ENCODE measurements at places on chromosomes 6 and 20.

- no peak for DNase-seq
These were observed 75.6 kb upstream of the GNRH2 start for GRCh38 chr20:2967841-2968240.

DNA sequence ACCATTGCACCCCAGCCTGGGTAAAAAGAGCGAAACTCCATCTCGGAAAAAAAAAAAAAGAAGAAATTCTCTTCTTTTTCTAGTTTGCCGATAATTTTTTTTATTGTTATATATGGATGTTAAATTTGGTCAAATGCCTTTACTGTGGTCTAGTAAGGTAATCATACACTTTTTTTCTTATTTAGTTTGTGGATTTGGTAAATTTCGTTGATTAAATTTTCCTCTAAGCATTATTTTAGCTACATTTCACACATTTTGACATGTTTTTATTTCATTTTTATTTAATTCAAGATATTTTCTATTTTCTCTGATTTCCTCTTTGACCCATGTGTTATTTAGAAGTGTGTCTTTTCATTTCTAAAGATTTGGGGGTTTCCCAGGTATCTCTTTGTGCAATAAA is 18.0 kb upstream of the ELOVL2 start:
- no peak for DNase-seq

DNA sequence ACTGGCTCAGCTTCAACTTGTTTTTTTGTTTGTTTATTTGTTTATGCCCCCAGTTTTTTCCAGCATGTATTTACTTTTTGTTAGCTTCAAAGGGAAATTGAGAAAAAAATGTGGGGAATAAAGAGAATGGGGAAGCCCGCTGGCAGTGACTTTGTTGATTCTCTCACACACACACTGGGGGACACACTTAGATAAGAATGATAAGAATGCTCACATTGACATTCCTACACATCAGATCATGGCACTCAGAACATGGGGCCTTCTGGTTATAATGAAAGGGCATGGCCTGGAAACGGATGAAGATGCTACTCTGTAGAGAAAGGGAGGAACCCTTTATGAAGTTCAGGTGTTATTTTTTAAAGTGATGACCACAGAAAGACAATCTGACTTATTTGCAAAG is 15.6 kb upstream of the DAAM2 start:
- DNase-seq = no peak

GRCh38 chr6:34746104-34746846 is 11.0 kb upstream of the SNRPC start:
- no peak for DNase-seq

GRCh38 chr6:16684896-16685554 is 76.2 kb downstream of the ATXN1 start:
- no peak for DNase-seq

All from dorsolateral prefrontal cortex (tissue), 122 donors.